ENCODE measurements at places on chromosomes 12 and 14.

GRCh38 chr12:27548301-27549199 is 24.5 kb downstream of the PPFIBP1 start:
- no peak for DNase-seq

DNA sequence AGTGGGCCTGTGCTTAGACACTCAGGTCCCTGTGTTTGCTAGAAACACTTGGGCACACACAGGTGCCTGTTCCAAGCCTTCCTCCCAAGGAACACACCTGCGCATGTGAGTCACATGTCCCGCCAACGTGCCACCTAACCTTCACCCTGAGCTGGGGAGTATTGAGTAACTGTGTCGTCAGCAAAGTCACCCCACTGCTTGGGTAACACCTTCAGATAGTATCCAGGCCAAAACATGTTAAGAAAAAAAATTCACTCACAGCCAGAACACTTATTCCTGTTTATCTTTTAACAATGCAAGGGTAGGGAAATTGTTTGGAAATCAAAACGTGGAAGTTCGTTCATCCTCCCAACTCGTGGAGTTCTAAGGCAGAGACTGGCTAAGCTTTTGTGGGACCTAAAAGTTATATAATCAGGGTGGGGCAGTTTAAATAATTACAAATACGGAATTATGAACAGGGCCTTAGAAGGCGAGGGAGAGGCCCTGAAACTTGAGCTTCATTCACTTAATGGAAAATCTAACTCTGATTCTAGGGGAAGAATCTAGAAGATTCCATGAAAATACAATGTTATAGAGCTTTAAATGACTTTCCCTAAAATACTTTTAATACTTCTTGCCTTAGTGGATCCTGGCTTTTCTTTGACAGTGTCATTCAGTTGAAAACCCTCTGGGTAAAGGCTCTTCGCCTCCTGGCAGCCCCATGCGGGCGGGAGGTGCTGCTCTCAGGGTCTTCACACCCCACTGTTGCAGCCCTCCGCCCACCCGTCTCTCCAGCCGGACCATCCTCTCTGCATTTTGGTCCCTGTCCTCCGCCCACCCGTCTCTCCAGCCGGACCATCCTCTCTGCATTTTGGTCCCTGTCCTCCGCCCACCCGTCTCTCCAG is 30.3 kb upstream of the ADIPOR2 start:
- peak; percentile 38 for DNase-seq

DNA sequence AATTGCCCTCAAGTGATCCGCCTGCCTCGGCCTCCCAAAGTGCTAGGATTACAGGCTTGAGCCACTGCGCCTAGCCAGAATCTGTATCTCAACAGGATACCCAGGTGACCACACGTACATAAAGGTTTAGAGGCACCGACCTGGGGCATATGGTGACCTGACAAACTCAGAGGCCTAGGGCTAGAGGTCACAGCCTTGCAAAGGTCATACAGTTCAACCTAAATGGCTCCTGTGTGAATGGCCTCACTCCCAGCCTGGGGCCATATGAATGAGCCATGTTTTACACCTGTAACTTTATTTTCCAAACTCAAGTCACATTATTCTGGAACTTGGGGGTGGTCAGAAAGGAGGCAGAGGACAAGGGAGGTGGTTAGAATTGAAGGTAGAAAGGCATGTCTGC is 10.0 kb downstream of the STXBP6 start:
- no peak for DNase-seq

GRCh38 chr12:52228366-52228765 is 4.7 kb upstream of the KRT7 start:
- no peak for DNase-seq

DNA sequence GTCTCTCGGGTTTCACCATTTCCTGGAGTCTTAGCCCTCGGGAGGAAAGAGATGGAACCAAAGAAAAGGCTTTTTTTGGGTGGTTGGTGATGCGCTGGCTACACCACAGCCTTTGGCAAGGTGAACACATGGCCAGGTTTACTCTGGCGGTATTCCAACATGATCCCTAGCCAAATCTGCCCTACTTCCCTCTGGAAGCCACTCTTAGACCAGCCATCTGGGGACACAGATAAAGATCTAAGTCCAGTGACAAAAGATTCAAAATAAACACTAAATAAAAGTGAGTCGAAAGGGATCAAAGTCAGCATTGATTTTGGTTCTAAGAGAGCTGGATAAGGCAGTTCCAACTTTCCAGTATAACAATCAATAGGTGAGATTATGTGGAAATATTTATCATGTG is 694.5 kb downstream of the VRK1 start:
- no peak for DNase-seq

DNA sequence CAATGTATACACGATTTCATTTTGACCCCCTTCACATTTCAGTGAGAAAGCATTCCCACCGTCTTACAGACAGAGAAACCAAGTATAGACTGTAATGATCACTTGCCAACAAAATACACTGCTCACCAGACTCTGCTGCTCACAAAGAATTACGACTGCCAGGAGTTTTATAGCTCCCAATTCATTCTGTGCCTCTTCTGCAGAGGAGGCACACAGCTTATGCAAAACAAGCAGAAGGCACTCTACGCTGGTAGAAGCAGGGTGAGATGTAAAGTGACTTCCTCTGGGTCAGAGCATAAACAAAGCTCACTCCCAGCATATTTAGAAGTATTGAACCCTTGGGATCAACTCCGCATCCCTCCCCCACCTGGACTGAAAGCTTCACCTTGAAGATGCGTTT is 14.6 kb downstream of the SPTB start:
- no peak for DNase-seq

DNA sequence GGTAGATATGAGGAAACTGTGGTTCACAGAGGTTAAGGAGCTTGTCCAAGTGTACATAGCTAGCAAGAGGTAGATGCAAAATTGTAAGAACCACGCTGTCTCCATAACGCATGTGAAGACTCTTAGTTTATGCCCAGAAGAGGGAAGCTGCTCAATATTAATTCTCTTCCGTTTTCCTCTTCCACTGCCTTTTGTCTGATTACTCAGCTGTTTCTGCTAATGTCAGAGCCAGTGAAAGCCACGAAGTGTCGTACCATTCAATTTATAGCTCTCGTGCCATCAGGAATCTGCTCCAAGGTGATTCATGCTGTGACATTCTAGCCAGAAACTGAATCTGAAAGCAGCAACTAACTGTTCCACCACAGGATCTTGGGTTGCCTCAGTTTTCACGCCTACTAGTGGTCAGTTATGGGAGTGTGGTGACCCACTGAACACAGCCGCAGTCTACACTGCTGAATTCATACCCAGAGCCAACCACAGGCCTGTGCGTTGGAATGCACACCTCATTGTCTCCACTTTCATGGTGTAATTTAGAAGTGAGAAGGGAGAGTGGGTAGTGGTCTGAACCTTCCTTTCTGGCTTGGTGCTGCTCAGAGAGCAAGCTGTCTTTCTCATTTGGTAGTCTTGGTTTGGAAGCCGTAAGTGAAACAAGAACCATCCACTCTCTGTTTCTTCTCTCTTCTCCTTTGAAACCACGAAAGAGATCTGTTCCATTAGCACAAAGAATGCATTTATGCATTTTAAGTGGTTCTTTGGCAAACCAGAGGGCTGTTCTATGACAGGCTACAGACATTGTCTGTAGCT is 74.2 kb upstream of the NAP1L1 start:
- DNase-seq = peak; percentile 19

GRCh38 chr12:50070314-50071060 is 13.1 kb downstream of the ASIC1 start:
- peak; percentile 88 for DNase-seq

DNA sequence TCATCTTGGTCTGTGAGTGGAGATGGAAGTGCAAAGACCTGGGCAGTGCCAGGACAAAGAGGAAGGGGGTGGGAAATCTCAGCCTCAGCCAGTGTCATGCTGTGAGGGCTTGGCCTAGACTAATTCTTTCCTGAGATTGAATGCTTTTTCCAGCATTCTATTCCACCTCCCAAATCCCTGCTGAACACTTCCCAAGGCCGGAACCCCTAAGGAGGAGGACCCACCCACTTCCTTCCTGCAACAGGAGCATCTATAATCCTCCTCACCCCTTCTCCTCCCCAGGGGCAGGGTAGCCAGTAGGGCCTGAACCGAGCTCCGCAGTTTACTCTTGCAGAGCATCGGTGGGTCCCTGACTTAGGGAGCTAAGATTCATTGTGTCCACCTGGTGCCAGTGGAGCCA is 3.2 kb downstream of the PLEKHD1 start:
- no peak for DNase-seq

DNA sequence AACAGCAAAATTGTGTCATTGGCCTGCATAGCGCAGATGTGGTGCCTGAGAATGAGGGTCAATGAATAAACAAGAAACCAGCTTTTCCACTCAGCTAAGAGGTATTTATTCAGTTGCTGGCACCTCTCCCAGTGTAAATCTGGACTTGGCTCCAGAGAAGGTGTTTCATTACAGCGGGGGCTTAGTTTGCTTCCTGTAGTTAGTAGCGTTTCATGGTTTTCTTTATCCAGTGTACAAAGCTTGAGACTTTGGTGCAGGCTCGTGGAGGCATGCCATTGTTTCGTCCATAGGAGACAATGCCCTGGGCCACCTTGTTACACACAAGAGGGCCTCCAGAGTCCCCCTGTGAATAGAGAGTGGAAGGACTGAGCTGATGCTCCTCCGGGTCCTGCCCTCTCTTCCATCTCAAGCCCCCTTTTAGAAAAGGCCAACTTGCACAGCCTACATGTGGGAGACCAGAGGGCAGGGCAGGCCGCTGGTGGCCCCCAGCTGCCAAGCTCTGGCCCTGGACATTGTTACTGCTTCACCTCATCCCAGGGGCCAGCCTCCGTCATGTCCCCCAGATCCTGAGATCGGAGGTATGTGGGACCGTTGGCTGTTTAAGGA is 3.0 kb downstream of the GZMB start:
- peak; percentile 95 for DNase-seq

GRCh38 chr12:33560653-33561208 is 121.1 kb upstream of the SYT10 start:
- DNase-seq = no peak

DNA sequence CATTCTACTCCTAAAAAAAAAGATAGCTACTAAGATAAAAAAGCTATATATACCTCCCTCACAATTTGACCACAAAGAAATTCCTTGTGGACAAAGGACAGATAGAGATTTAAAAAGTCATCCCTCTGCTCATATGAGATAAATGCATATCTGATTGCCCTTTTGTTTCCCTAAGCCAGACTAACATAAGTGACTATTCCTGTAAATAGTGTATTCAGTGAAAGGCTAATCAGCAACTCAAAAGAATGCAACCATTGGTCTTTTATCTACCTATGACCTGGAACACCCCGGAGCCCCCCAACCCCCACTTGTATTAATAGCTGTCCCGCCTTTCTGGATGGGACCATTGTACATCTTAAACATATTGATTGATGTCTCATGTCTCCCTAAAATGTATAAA is 6.3 kb upstream of the TMPO start:
- no peak for DNase-seq

DNA sequence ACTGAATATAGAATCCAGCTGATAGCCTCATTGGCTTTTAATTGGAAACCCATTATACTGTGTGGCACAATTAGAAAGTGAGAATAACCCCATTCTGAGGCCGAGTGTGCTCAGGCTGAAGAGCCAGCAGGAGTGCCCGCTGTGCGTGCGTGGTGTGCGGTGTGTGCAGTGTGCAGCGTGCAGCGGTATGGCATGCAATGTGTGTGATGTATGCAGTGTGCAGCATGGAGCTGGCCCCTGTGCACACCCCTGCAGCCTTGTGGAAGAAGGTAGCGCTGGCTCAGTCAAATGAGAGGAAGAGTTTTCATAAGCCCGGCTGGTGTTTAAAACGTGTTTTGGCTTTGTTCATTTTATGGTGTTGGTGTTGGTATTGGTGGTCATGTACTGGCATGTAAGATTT is 22.9 kb downstream of the CKB start:
- no peak for DNase-seq

DNA sequence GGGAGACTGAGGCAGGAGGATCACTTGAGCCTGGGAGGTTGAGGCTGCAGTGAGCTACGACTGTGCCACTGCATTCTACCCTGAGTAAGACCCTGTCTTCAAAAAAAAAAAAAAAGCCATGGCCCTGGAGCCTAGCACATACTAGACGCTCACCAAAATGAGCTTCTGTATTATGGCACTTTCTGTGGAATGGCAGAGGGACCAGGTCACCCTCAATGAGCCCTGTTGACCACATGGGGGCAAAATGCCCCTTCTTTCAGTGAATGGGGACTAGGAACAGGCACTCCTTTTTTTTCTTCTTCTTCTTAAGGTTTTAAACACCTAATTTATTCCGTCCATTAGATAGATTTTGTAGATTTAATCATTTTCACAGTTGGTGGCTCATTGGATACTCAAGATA is 50.5 kb downstream of the FAM222A start:
- DNase-seq = no peak

GRCh38 chr14:77219591-77219990 is 38.0 kb downstream of the TMEM63C start:
- DNase-seq = no peak

DNA sequence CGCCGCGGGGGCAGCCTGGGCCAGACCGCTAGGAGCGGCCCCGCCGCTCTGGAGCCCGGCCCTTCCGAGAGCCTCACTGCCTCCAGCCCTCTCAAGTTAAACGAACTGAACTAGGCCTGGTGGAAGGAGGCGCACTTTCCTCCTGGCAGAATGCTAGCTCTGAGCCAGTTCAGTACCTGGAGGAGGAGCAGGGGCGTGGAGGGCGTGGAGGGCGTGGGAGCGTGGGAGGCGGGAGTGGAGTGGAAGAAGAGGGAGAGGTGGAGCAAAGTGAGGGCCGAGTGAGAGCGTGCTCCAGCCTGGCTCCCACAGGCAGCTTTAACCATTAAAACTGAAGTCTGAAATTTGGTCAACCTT is 5.3 kb downstream of the LTB4R start:
- no peak for DNase-seq

GRCh38 chr12:1583421-1584078 is 10.8 kb downstream of the FBXL14 start:
- DNase-seq = peak; percentile 94

GRCh38 chr12:113055594-113056380 is 743 bp upstream of the DTX1 start:
- DNase-seq = no peak

DNA sequence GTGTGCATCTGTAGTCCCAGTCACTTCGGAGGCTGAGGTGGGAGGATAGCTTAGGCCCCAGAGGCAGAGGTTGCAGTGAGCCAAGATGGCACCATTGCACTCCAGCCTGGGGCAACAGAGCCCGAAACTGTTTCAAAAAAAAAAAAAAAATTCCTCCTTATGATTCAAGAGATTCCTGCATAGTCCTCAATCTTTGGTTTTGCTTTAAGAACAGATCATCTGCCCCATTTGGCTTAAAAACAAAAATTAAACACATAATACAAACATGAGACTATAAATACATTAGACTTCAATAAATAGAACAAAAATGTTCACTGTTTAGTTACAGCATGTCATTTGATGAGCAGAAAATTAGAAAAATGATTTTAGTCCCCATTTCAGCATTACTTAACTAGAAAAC is 131.2 kb downstream of the PAWR start:
- DNase-seq = no peak

GRCh38 chr12:27426743-27427487 is 19.6 kb upstream of the SMCO2 start:
- no peak for DNase-seq

GRCh38 chr12:95789126-95790032 is 1.2 kb downstream of the NTN4 start:
- peak; percentile 31 for DNase-seq

GRCh38 chr12:53299101-53299453 is 418 bp upstream of the MYG1 start:
- DNase-seq = no peak

All from lung (tissue), 17 donors.